Ecto neural progenitor cell (in vitro differentiated cells): ENCODE measurements at places on chromosomes 1 and 21.

- DNase-seq, result no peak
Observed at GRCh38 chr1:41285818-41286217, 43.7 kb upstream of the SCMH1 start.

- peak; percentile 30 for DNase-seq
Observed at GRCh38 chr21:46173573-46173972, 10.7 kb downstream of the SPATC1L start.

- no peak for DNase-seq
Observed at GRCh38 chr1:46605232-46605631, 1.2 kb upstream of the MKNK1 start.

GRCh38 chr1:95080879-95081278 lies 8.1 kb upstream of the ALG14 start:
- DNase-seq, result no peak

- DNase-seq, result no peak
Observed at GRCh38 chr1:209643285-209644020, 8.8 kb downstream of the LAMB3 start.

DNA sequence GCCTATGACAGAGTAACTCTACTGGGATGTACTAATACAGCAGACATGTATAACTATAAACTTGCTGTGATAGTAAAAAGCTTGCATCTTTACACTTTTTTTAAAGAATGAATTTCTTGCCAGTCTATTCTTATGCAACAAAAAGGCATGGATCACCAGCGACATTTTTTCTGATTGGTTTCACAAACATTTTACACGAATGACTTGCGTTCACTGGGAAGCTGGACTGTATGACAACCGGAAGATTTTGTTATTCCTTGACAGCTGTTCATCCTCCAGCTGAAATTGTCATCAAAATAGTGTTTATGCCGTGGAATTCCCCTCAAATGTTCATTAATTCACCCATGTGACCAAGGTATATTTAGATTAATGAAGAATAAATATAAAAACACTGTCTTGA lies 131.0 kb downstream of the XPR1 start:
- DNase-seq, result no peak

DNA sequence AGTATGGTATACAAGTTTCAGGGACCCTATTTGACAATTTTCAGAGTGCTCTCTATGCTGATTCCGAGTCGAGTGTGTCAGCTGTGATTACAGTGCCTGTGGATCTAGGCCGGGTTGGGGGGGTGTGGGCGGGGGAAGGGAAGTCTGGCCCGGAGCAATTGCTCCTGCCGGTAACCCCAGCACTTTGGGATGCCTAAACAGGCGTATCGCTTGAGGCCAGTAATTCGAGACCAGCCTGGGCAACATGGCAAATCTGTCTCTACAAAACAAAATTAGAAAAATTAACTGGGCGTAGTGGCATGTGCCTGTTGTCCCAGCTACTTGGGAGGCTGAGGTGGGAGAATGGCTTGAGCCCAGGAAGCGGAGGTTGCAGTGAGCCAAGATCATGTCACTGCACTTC lies 1.6 kb upstream of the IL10RB start:
- no peak for DNase-seq

DNA sequence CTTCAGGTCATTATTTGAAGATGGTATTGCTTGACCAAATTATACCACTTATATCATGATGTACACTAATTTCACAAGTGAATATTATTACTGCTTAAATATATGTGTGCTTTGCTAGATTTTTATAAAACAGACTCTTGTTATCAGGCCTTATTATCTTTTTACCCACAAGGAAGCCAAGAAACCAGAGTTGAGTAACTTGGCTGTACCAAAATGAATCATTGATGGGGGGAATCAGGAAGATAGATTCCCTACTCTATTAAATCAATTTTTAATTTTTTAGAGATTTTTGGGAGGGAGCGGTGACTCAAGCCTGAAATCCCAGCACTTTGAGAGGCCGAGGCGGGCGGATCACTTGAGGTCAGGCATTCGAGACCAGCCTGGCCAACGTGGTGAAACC lies 16.0 kb upstream of the SCCPDH start:
- no peak for DNase-seq

GRCh38 chr1:151039521-151039920 lies 3.1 kb downstream of the BNIPL start:
- DNase-seq, result no peak

- DNase-seq, result no peak
Observed at GRCh38 chr21:31999810-32000468, 127.1 kb downstream of the HUNK start.

- DNase-seq, result no peak
Observed at GRCh38 chr1:214902636-214903320, 179.8 kb upstream of the KCNK2 start.
